ENCODE measurements at places on chromosomes 3 and 15.

- no peak for DNase-seq
These were observed 12.6 kb downstream of the GTF2A2 start for GRCh38 chr15:59644756-59645155.

GRCh38 chr15:74549816-74550215 lies 8.8 kb downstream of the ARID3B start:
- DNase-seq = no peak

DNA sequence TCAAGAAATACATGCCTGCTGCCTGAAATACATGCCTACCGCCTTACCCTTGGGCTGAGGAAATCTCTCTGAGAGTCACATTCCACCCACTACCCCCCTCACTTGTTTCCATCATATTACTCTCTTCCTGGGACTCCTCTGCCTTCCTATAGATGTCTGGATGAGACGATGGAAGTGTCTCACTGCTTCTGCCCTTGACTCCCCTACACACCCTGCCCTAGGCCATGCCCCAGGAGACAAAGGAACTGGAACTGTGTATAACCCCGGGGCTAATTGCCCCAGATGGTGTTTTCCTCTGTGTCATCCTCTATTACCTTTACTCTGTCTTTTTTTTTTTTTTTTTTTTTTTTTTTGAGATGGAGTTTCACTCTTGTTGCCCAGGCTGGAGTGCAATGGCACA lies 102.0 kb downstream of the GTPBP8 start:
- no peak for DNase-seq

DNA sequence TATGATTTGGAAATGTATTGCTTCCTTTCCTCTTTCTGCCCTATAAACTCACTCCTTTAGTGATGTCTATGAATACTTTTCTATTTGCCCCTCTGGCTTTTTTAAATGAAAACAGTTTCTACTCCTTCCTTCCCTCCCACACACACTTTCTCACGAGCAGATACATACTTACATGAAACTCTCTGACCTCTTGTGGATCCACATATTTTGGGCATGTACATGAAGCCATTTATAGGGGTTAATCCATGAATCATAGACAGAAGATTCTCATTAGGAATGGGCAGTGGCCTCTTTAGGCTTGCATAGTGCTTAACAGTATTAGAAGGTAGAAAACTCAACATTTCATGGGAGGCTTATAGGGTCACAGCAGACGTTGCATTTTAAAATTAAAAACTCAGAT lies 24.8 kb downstream of the ANAPC13 start:
- DNase-seq = no peak

- DNase-seq = no peak
These were observed 44.3 kb upstream of the FLNB start for GRCh38 chr3:57963811-57964346.

DNA sequence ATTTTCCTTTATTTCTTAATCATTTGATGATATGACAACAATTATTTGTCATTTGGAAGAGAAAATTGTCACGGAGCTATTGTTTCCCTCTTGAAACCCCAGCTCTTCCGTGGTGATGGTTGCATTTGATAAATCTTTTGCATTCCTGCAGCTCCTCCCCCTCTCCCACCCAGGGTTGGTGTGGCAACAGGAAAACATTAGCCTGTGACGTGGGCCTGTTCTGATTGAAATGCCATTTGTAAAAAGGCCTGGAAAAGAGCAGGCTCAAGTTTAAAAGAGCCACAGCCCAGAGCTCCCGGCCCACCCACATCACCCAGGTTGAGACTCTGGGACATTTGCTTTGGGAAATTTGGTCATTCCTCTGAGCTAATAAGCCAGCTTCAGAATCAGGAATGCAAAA lies 282.5 kb downstream of the RPLP1 start:
- no peak for DNase-seq

DNA sequence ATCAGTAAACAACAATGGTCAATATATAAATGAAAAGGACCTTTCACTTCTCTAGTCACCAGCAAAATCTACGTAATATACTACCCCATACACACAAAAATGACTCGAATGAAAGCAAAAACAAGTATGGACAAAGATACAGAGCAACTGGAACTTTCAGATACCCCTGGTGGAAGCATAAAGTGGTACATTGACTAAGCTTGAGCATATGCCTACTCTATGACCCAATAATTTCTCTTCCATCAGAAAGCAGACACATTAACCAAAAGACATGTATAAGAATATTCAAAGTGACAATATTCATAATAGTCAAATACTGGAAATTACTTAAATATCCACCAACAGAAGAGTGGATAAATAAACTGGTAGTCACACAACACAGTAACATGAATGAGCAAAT lies 86.0 kb downstream of the EFL1 start:
- no peak for DNase-seq

- DNase-seq = no peak
These were observed 34.5 kb downstream of the KLF13 start for GRCh38 chr15:31360843-31361763.

GRCh38 chr3:5384557-5385236 lies 197.2 kb downstream of the EDEM1 start:
- DNase-seq = no peak

DNA sequence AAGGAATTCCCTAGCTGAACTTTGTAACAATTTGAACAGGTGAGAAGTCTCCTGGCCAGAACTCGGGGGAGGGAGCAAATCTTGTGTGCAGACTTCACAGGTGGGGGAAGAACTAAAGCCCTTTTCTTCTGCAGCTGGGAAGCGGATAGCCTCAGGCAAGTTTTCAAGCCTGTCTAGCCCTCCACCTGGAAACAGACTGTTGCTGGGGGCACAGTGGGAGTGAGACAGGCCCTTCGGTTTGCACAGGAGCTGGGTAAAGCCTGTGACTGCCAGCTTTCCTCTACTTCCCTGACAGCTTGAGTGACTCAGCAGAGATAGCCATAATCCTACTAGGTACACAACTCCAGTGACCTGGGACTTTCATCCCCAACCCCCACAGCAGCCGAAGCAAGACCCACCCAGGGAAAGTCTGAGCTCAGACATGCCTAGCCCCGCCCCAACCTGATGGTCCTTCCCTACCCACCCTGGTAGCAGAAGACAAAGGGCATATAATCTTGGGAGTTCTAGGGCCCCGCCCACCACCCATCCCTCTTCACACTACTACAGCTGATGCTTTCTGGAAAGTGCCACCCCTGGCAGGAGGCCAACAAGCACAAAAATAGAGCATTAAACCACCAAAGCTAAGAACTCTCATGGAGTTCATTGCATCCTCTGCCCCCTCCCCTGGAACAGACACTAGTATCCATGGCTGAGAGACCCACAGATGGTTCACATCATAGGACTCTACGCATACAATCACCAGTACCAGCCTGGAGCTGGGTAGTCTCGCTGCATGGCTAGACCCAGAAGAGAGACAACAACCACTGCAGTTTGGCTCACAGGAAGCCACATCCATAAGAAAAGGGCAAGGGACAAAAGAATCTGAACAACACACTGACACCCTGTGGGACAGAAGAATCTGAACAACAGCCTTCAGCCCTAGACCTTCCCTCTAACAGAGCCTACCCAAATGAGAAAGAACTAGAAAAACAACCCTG lies 479.0 kb downstream of the RAP2B start:
- no peak for DNase-seq

- no peak for DNase-seq
These were observed 174.0 kb downstream of the NEK11 start for GRCh38 chr3:131200636-131201199.

- no peak for DNase-seq
These were observed 211.4 kb upstream of the EPHA3 start for GRCh38 chr3:88896026-88896425.

- no peak for DNase-seq
These were observed 13.3 kb downstream of the STAC start for GRCh38 chr3:36393563-36393962.

DNA sequence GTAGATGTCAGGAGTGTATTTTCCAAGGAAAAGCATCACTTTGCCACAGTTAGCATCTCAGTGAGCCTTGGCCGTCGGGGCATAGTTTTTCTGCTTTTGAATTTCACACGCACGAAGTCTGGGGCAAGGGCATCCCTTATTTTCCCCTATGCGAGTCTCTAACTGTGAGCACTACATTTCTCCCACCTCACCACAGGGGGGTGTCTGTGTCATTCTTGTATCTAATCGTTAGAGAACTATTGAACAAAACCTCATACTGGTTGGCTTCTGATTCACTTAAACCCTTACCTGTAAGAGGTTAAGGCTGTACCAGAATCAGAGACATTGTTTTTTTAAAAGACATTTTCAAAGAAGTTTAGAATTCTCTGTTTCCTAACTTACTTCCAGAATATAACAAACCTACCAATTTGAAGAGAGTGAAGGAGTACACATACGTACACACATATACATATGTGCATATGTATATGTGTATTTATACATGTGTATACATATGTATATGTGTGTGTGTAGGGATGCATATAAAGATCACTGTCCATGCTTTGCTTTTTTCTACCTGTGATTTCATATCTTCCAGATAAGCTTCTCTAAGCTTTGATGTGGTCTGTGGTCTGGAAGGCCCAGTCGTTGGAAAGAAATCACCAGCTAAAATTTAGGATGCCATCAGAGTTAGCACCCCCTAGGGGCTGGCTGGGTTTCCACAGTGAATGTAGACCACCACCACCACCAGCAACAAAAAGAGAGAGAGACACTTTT lies 49.4 kb downstream of the MYZAP start:
- DNase-seq = no peak
